ENCODE measurements at places on chromosomes 7 and 10.

GRCh38 chr10:11329062-11329673, 282.3 kb downstream of the USP6NL start:
- DNase-seq: no peak

DNA sequence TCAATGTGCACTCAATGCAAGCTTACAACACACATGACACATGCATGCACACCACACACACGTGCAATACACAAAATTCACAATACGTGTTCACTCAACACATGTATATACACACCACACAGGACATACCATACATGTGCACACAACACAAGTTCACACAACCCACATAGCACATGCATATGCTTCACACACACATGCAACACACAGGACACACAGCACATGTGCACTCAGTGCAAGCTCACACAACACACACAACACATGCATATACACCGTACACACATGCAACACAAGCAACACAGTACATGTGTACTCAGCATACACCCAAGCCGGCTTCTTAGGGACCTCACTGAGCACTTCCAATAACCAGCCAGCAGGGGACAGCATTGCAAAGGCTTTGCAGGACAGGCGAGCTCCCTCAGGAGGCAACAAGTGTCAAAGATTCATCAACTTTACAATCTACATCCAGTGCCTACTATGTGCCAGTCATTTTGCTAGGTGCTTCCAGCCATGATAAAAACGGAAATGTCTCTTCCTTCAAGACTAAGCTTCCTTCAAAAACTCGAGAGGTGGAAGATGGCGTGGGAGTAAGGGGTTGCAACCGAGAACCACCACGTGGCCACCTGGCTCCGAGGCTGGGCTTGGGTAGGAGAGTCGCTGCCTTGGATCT, 61.1 kb downstream of the JCAD start:
- DNase-seq: peak; percentile 84

DNA sequence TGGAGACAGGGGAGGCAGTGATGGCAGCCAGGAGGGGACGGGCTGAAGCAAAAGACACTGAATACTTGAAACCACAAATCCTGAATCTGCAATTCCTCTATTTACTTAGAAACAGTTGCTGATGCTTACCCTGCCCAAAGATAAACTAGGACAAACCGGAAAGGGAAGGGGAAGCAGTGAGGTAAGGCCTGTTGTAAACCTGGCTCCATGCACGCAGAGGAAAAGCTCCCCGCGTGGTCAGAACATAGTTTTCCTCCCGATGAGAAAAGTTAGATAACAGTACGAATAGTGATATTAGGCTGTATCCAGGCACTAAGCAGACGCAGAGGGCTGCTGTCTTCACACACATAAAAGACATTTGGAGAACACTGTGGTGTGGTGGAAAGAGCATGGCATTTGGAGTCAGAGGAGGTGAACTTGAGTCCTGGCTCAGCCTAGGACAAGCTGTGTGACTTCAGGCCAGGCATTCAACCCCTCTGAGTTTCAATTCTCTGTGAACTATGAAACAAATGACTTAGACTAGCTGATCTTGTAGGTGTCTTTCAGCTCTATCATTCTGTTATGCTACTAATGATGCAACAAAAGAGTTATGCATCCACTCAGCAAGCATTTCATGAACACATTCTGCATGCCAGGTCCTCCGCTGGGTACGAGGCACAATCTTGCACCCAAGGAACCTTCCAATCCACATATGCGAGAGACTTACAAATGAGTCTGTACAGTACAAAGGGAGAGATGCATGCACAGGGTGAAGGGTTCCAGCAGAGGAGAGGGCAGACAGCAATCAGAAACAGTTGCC, 80.9 kb downstream of the SORBS1 start:
- DNase-seq: no peak

DNA sequence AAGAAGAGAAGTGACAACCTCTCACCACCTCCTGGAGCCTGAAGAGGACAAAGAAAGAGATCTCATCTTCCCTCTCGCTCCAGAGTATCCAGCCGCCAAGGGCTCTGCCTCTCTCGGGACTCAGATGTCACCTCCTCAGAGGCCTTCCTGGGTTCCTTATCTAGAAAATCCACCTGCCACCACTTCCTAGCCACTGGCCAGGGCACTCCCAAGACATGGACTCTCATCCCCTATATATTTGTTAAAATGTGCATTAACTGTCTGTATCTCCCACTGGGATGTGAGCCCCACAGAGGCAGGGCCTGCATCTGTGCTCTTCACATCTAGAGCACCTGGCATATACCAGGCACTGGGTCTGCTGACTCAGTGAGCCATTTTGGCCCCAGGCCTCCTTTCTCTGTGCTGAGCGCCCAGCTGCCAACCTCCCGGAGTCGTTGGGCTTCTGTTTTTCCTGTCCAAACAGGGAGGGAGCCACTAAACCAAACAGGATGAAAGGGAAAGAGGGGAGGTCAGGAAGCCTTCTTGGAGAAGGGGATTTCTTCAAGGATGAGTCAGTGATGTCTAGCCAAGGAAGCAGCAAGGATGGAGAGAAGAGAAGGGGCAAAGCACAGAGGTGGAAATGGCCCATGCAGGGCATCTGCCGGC, 58.9 kb downstream of the KCNMA1 start:
- no peak for DNase-seq

- no peak for DNase-seq
These were observed 7.1 kb downstream of the BAG3 start for GRCh38 chr10:119658274-119658673.

- no peak for DNase-seq
These were observed 118.3 kb downstream of the PPP1R17 start for GRCh38 chr7:31805209-31805818.

- DNase-seq: peak; percentile 51
These were observed 555 bp downstream of the PHF14 start for GRCh38 chr7:10973942-10974911.

DNA sequence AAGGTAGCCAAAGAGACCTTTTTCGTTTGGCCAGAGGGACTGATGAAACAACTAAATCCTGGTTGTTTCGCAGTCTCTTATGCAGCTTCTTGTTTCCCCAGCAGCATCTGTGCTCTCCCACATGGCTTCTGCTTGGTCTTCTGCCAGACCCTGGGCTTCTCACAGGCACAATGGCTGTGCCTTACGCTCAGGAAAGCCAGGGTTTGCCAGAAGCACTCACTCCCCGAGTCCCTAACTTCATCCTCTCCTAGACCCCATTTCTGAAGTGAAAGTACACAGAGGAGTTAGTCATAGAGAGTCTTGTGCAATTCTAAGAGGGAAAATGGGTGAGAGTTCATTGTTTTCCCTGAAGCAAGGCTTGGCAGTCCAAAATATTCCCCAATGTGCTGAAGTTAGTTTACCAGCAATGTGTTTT, 121.7 kb downstream of the EVX1 start:
- no peak for DNase-seq

- no peak for DNase-seq
These were observed 61.1 kb downstream of the PPP1R17 start for GRCh38 chr7:31748084-31748483.

DNA sequence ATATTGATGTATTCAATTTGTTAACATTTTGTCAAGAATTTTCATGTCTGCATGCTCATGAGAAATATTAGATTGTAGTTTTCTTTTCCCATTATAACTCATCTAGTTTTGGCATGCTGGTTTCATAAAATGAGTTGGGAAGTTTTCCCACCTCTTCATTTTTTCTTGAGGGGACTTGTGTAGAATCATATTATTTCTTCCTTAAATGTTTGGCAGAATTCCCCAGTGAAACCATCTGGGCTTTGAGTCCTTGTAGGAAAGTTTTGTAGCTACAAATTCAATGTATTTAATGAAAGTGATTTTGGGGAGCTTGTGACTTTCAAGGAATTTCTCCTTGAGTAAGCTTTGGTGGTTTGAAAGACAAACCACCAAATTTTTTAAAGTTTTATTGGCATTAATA, 173.2 kb downstream of the PHTF2 start:
- DNase-seq: no peak

- DNase-seq: no peak
These were observed 664.8 kb upstream of the SEMA3D start for GRCh38 chr7:85851571-85852193.

Measured in activated T-cell treated with anti-CD3 and anti-CD28 coated beads, Interleukin-2, amount 50 U/mL, for 48 hours (primary cell).